ENCODE measurements at places on chromosomes 6 and 20. TPM values are rescaled to one million over a fixed set of nuclear protein-coding genes. Genes with fewer than 3 reads are reported as not detected.

Gene TPX2
- 39.2 TPM for polyA plus RNA-seq

GRCh38 chr6:127420556-127420955 is 38.6 kb downstream of the KIAA0408 start:
- peak; percentile 73 for DNase-seq

DNA sequence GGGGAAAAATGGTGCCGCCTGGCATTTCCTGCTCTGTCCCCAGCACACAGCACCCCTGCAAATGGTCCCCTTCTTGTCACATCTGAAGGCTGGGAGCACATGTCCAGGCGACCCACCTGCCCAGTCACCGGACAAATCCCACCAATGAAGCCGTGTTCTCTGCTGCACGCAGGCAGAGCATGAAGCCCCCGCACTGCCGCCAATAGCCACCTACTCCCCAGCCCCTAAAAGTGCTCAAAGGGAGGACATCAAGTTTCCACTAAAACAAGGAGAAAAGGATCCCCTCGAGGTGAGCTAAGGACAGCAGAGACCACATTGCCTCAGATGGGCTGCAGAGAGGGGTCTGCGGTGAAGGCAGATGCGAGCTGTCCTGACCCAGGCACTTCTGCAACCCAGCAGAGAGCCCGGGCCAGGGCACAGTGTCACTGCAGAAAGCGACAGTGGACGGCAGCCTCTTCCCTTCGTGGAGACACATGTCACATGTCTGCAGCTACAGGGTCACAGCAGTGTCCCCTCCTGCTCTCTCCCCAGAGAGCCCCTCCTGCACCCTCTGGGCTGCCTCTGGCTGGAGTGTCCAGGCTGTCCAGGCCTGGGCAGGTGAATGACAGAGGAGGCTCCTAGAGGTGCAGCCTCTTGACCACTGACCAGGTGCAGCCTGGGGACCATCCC is 221.5 kb downstream of the PREX1 start:
- DNase-seq = no peak

- no peak for DNase-seq
Measured at GRCh38 chr20:33273117-33273851, 9.7 kb upstream of the BPIFB1 start.

GRCh38 chr6:17945111-17945510 is 42.3 kb downstream of the KIF13A start:
- DNase-seq = no peak

Data from BJ (cell line).